ENCODE measurements at places on chromosomes 13 and 19. TPM values are rescaled to one million over a fixed set of nuclear protein-coding genes. Genes with fewer than 3 reads are reported as not detected.

Gene PEX11G
- polyA plus RNA-seq = 2.3 TPM

Gene KRI1
- polyA plus RNA-seq = 47.3 TPM

Gene IGFL3
- polyA plus RNA-seq = not detected

DNA sequence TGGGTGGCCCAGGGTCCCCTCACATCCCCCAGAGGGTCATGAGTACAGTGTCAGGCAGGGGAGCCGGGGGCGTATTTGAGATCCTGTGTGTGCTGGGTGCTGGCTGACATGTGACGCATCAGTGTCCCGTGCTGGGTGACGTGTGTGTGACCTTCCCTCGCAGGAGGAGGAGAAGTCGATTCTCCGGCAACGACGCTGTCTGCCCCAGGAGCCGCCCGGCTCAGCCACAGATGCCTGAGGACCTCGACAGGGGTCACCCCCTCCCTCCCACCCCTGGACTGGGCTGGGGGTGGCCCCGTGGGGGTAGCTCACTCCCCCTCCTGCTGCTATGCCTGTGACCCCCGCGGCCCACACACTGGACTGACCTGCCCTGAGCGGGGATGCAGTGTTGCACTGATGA lies 25.8 kb downstream of the PNPLA6 start:
- DNase-seq = no peak

DNA sequence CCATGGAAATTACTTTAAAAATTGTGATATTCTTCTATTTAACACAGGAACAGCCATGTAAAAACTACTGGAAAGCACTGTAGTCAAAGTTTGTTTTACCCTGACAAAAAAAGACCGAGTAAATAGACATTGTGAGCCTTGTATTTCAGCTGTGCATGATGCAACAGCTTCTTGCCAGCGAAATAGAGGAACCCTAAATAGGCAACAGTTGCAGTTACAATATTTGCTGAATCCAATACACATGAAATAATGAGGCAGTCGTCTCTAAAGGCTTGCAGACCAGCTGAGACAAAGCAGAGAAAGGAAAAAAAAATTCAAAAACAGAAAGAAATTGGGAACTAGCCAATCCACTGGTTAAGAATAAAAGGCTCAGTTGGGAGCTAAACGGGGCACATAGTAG lies 1001.1 kb downstream of the OLFM4 start:
- DNase-seq = no peak

DNA sequence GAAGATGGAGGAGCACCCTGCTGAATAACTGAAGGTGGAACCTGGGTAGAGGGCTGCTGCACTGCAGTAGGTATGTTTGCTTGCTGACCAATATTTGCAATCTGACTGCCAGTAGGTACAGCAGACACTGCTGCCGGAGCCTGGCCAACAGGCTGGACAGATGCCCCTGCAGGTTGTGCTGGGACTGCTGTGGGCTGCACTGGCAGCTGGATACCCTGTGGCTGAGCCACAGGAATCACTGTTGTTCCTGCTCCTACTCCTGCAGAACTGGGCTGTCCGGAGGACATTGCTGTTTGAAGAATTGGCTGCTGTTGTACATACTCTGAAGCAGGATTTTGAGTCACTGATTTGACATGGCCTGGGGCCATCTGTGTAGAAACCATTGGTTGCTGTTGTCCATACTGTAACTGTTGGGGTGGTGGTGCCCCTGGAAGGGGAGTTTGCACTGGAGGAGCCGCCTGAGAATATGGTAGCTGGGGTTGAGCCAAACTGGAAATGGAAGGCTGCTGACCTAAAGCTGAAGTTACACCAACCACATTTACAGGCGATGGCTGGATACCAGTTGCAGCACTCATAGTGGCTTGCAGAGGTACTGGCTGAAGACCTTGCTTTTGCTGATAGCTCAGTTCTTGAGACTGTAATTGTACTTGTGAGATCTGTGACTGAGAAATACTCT lies 2.2 kb downstream of the TSC22D1 start:
- DNase-seq = no peak

DNA sequence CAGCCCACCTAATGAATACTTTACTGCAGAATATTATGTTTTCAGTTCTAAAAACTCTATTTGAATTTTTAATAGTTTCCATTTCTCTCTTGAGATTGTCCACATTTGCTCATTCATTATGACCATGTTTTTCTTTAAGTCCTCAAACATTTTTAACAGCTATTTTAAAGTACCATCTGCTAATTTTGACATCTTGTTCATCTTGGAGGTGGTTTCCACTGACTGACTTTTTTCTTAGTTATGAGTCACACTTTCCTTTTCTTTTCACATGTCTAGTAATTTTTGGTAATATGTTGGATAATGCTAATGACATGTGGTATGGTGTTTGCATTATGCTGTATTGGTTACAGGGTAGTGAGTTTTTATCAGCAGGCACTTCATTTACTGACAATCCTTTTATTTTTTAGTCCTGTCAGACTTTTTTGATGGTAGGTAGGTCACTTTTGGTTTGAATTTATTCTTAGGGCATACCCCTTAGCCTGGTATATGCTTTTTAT lies 15.4 kb upstream of the ESD start:
- DNase-seq = no peak

GRCh38 chr13:40776232-40776631 lies 5.2 kb upstream of the MRPS31 start:
- no peak for DNase-seq

DNA sequence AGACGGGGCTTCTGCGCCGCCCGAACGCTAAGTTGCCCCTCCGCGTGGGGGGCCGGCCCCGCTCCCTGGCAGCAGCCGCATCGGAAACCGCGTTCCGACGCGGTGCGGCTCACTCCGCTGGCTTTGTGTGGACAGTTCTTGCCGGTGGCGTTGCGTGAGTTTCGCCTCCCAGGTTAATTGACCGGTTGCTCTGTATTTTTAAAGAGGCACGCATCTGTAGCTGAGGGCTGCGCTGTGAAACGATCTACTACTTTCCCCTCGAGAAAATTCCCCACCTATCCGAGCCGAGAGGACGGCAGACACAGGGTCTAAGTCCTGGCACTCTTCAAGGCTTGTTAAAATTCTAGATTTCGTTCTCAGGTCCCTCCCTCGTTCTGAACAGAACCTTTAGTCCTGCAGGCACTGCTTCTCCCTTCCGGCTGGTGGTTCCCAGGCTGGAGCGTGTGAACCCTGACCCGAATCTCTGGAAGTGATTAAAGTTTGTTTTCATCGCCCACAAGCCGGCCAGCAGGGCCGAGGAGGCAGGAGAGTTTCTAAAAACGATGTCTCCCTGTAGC lies 933 bp downstream of the ARHGEF7 start:
- DNase-seq = peak; percentile 80

Data from muscle of arm (tissue), 14 donors.